ENCODE measurements at places on chromosomes 11 and 22. TPM values are rescaled to one million over a fixed set of nuclear protein-coding genes. Genes with fewer than 3 reads are reported as not detected.
A peak's percentile ranks its signal among the peaks of the same experiment; 100 is the strongest.

DNA sequence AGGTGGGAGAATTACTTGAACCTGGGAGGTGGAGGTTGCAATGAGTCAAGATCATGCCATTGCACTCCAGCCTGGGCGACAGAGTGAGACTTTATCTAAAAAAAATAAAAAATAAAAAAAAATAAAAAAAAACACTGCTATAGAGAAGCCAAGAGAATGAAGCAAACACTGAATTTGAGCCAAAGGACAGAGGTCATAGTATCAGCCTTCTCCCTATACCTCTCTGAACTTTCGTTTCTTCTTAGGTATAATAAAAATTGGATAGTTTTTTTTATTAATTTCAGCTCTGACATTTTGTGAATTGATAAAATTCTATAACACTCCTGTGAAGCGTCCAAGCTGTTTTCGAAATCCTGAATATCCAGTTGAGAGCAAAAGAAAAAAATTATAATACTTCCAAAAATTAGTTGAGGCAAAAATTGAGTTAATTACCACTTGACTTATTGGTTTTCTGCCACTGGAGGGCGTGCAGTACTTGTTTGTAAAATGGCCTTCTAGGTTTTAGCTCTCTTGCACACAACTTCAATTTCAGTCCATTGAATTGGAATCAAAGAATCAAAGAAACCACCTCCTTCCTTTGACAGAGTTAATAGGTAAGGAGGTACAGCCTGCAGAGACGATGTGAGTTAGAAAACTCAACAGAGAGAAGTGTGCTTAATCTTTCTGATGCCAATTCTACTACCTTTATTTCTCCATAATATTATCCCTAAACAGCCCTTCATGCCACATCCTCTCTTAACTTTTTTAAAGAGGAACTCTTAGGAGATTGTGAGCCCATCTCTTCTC is 143.2 kb downstream of the BBOX1 start:
- peak; percentile 58 for DNase-seq

DNA sequence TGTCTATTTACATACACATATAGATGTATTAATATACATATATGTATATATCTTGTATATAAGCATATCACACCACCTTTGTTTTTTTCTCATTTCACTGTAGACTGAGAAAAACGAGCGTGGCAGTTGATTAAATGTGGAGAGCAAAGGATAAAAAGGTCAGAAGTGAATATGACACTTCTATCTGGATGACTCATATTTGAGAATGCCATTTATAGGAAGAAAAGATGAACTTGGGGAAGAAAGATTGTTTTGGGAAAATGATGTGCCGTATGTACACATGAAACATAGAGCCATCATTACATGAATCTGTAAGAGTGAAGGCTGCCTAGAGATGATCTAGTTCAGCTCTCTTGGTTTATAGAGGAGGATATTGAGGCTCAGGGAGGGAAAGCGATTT is 28.7 kb downstream of the AMOTL1 start:
- DNase-seq: no peak

- DNase-seq: no peak
These were observed 58.6 kb downstream of the KDM2A start for GRCh38 chr11:67177399-67178281.

DNA sequence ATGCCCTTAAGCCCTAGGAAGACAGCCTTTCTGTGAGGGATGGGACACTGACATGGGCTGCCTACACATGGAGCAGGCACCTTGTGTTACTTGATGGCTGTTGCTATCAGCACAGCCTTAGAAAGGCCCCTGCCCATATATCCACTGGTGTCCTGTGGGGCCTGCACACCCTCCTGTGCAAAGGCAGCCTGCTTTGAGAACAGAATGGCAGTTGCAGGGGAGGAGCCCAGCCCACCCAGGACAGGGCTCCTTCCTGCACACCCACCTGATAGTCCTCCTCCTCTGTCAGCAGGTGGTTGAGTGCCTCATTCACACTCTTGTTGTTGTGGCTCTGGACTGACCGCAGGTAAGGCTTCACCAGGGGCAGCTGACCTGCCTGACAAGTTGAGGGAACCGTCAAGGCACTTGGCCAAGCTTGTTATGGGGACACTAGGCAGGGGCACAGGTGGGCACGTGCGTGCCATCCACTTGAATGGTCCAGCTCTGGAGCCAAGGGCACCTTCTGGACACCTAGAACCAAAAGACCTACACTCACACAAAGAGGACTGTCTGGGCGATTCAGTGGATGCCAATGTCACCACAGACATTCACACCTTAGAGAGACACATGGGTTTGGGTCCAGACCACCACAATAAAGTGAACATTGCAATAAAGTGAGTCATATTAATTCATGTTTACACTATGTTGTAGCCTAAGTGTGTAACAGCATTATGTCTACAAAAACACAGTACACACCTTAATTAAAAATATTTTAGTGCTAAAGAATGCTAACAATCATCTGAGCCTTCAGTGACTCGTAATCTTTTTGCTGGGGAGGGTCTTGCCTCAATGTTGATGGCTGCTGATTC is 9.4 kb upstream of the SLC25A1 start:
- no peak for DNase-seq

DNA sequence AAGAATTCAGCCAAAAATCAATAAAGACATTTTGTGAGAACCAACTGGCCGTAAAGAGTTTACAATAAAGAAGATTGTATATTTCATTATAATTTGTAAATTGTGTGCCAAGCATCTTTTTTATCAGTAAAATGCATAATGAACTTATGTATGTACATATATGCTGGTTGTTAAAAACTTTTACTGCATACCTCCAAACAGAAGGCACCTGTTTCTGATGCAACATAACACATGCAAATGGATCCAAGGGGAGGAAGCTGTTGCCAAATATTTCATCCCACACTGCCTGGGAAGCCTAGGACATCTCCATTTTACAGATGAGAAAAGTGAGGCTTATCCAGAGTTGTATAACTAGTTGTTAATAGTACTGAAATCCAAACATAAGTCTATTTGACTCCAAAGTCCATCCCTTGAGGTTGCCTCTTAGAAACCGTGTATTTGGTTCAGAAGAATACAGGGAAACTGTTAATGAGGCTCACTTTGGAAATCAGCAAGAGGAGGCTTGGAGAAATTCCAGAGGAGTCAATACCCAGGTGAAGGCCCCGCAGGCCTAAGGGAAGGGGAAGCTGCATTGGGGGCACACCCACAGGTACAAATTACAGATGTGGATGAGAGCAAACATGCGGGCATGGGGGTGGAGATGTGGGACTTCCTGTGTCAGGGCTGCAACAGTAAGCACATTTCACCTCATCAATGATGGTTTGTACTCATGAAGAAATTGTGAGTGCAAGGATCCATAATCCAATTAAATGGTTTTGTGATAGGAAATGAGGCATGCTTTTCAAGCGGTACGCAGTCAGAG is 51.1 kb downstream of the RCN1 start:
- no peak for DNase-seq

DNA sequence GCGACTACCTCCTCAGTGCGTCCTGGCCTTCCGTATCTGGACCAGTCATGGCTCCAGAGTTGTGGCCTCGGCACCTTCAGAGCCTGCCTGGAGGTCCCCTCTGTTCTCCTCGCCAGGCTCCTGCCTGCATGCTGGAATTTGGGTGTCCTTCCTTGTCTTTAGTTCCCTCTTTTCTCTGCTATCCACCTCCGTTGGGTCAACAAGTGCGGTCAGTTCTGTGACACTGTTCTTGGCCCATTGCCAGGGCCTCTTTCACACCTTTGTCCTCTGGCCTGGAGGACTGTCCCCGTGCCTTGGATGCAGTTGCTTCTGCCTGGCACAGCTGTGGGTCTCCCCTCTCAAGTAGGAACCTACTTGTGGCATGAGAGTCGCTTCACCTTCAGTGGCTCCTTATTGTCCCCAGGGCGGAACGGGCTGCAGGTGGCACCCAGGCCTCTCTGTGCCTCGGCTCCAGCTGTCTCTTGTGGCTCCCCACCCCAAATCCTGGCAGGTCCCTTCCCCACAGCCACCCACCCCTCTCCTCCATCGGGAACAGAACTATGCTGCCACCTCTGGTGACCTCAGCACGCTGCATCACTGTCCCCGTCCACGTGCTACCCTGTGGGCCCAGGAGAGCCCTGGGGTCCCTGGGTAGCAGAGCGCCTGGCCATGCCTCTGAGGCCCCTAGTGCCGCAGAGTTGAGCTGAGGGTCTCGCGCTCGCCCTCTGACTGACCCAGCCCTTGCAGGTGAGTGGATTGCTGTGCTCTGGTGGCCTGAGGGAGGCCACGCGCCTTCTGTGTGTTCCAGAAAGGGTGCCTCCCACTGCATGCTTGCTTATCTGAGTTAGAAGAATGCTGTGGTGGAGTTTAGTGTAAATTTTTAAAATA is 4.7 kb downstream of the DGCR8 start:
- DNase-seq: no peak

- DNase-seq: no peak
These were observed 48.4 kb upstream of the POLD3 start for GRCh38 chr11:74543991-74544390.

- no peak for DNase-seq
These were observed 78.5 kb downstream of the RDX start for GRCh38 chr11:110217936-110218335.

KRTAP5-10 gene
- not detected for total RNA-seq

LRRC56 gene
- total RNA-seq: 9.4 TPM

LIF gene
- 17.8 TPM for total RNA-seq

MOGAT2 gene
- total RNA-seq: 1.4 TPM
